ENCODE measurements at places on chromosomes 4 and X. TPM values are rescaled to one million over a fixed set of nuclear protein-coding genes. Genes with fewer than 3 reads are reported as not detected.

- DNase-seq, result no peak
Measured at GRCh38 chrX:124373348-124373747, 27.0 kb downstream of the SH2D1A start.

GRCh38 chr4:66558651-66559050, 888.4 kb upstream of the EPHA5 start:
- DNase-seq, result no peak

GRCh38 chrX:133590703-133591505, 175.6 kb upstream of the GPC4 start:
- no peak for DNase-seq

GRCh38 chr4:123522646-123523045, 126.1 kb downstream of the SPRY1 start:
- DNase-seq, result no peak

GRCh38 chr4:46274717-46275116, 115.2 kb downstream of the GABRA2 start:
- no peak for DNase-seq

DNA sequence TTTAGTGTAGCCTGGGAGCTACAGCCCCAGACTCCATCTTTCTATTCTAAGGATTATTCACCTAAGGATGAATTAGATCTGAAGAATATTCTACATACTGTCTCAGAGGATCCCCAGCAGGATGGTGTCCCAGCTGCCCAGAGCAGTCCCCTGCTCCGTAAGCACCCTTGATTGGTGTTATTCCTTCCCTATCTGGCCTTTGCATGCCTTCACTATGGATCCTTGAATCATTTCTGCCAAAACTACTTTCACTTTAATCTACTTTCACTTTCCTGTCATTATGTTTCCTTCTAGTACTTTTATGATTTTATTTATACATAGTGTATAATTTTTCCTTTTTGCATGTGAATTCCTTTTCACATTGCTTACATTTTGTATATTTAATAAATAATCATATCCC, 39.2 kb downstream of the ARHGAP24 start:
- DNase-seq, result no peak

DNA sequence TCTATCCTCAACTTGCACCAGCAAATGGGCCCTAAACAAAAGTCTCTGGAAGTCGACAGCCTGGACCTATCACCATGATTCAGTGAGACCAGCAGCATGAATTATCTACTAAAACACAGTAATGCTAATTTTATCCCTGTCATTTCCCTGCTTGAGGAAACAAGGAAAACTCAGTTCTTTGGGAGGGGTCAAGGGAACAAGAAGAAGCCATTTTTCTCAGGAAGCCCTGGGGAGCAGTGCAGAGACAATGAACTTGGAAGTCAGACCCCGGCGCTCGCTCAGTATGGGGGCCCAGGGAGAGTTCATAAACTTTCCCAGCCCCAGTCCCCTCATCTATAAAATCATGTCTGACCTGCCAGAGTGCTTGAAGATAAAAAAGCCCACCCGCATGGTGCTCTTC, 50.4 kb downstream of the DCTD start:
- DNase-seq, result no peak

The MGARP gene
- 0.21 TPM for total RNA-seq

The EFNB1 gene
- total RNA-seq, result 90.2 TPM

The CLTRN gene
- total RNA-seq, result 2.7 TPM

DNA sequence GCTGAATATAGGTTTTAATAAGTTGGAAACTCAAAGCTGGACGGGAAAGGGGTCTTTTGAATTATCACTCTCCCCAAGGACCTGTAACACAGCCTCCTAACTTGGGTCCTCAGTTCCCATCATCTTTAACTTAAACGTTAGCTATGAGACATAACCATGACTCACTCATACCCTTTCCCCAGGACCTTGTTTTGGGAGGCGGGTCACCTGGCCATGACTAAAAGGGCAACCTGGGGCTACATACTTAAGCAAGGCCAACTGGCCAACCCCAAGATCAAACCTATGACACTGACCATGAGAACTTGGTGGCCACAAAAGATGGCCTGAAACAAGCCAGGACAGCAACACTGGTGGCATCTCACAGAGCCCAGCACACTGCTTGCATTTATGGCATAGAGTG, 89.0 kb downstream of the SH3KBP1 start:
- DNase-seq, result no peak

DNA sequence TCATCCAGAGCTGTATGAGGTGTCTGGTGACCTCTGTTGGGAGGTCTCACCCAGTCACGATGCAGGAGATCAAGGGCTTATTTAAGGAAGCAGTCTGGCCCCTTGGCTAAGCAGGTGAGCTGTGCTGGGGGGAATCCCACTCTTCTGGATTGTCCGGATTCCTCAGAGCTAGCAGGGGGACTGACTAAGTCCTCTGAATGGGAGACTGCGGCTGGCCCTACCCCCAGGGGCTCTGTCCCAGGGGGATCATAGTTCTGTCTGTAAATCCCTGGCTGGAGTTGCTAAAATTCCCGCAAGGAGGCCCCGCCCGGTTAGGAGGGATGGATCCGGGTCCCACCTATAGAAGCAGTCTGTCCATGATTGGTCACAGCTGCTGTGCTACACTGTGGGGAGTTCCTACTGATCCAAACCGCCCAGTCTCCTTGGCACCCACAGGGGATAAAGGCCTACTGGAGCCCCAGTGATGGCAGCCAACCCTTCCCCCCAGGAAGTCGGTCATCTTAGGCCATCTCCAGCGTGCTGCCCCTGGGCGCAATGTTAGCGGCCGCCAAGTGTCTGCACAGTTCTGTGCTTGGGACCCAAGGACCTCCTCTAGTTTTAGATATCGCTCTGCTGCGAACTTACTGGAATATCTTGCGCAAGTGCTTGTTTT, 118.2 kb upstream of the KLF8 start:
- DNase-seq, result no peak

GRCh38 chrX:111375747-111376146, 36.2 kb downstream of the DCX start:
- DNase-seq, result peak; percentile 6

The PASD1 gene
- total RNA-seq, result not detected

GRCh38 chr4:140116442-140117104, 37.4 kb downstream of the MAML3 start:
- DNase-seq, result no peak

DNA sequence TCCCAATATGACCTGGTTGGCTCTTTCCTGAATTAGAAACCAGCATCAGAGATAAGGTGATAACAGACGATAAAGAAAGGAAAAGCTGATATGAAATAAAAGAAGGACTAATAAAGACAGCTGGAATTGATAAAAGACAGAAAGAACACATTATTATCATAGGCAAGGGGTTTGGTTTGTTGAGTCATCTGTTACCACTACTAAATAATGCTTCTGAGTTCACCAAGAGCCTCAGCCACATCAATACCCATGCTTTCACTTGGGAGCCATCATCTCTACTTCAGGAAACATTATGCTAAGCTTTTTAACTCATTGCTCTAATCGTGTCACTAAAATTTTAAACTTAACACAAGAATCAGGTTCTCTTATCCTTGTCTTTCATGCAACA, 27.6 kb downstream of the ANXA5 start:
- no peak for DNase-seq
